ENCODE measurements at places on chromosomes 11 and 22. TPM values are rescaled to one million over a fixed set of nuclear protein-coding genes. Genes with fewer than 3 reads are reported as not detected.

DNA sequence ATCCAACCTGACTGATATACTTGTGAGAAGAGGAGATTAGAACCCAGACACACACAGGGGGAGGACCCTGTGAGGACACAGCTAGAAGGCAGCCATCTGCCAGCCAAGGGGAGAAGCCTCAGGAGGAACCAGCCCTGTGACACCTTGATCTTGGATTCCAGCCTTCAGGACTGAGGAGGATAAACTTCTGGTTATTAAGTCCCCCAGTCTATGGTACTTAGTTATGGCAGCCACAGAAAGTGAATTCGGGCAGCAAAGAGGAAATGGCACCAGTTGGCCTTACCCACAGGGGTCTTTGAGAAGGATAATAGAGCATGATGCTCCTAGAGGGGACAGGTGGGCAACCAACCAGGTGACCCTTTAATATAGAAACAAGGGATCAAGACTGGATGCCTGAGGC lies 49.4 kb downstream of the ASCL2 start:
- H3K27me3 ChIP-seq, result no peaks in the 10 kb centered on the region

The MPZL3 gene
- total RNA-seq, result 0.27 TPM

- no peaks in the 10 kb centered on the region for H3K36me3 ChIP-seq
- no peak for DNase-seq
- peak overlapping the region; percentile 82 for H3K27ac ChIP-seq
- peaks cover 74% of the 10 kb centered on the region for H3K4me1 ChIP-seq
- H3K27me3 ChIP-seq, result no peaks in the 10 kb centered on the region
Measured at GRCh38 chr11:44802347-44802746, 75.6 kb downstream of the TSPAN18 start.

GRCh38 chr11:123247496-123247799 lies 52.4 kb upstream of the CLMP start:
- no peak overlapping the region for H3K27ac ChIP-seq
- H3K4me3 ChIP-seq, result no peak overlapping the region
- peaks cover 23% of the 10 kb centered on the region for H3K4me1 ChIP-seq
- H3K36me3 ChIP-seq, result no peaks in the 10 kb centered on the region

GRCh38 chr11:116567721-116568242 lies 205.0 kb downstream of the BUD13 start:
- H3K36me3 ChIP-seq, result no peaks in the 10 kb centered on the region
- no peak overlapping the region for H3K4me3 ChIP-seq
- H3K4me1 ChIP-seq, result peaks cover 11% of the 10 kb centered on the region
- no peak for DNase-seq

- peak overlapping the region; percentile 60 for H3K27ac ChIP-seq
- H3K27me3 ChIP-seq, result no peaks in the 10 kb centered on the region
- H3K4me3 ChIP-seq, result no peak overlapping the region
- H3K36me3 ChIP-seq, result no peaks in the 10 kb centered on the region
- DNase-seq, result peak; percentile 37
Measured at GRCh38 chr22:27751277-27752070, 50.1 kb downstream of the MN1 start.

The HINFP gene
- 26.8 TPM for total RNA-seq

The NFAM1 gene
- total RNA-seq, result 2.5 TPM

GRCh38 chr22:41816241-41816640 lies 15.8 kb downstream of the CCDC134 start:
- H3K4me3 ChIP-seq, result no peak overlapping the region
- H3K36me3 ChIP-seq, result peaks cover 26% of the 10 kb centered on the region
- no peak for DNase-seq

DNA sequence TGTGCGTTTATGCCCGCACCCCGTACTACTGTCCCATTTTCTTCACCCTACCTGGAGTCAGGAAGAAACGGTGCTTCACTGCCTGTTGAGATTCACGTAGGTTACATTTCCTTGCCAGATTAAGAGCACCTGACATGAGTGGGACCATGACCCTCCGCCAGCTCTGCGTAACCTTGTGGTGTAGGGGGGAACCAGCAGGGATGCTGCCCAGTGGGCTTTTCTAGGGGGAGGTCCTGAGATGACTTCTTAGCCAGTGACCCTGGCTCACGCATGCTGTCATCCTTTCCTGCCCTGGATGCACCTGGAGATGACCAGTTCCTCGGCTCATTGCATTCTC lies 967 bp upstream of the ARVCF start:
- no peak overlapping the region for H3K4me3 ChIP-seq
- no peaks in the 10 kb centered on the region for H3K36me3 ChIP-seq
- DNase-seq, result no peak
- peaks cover 38% of the 10 kb centered on the region for H3K4me1 ChIP-seq

The MAJIN gene
- total RNA-seq, result not detected

- H3K27me3 ChIP-seq, result peaks cover 4% of the 10 kb centered on the region
Measured at GRCh38 chr11:94519478-94520084, 7.3 kb downstream of the C11orf97 start.

- no peaks in the 10 kb centered on the region for H3K27me3 ChIP-seq
- peak; percentile 76 for DNase-seq
- peaks cover 30% of the 10 kb centered on the region for H3K4me1 ChIP-seq
- H3K36me3 ChIP-seq, result no peaks in the 10 kb centered on the region
Measured at GRCh38 chr11:34266090-34266912, 91.5 kb downstream of the ABTB2 start.

DNA sequence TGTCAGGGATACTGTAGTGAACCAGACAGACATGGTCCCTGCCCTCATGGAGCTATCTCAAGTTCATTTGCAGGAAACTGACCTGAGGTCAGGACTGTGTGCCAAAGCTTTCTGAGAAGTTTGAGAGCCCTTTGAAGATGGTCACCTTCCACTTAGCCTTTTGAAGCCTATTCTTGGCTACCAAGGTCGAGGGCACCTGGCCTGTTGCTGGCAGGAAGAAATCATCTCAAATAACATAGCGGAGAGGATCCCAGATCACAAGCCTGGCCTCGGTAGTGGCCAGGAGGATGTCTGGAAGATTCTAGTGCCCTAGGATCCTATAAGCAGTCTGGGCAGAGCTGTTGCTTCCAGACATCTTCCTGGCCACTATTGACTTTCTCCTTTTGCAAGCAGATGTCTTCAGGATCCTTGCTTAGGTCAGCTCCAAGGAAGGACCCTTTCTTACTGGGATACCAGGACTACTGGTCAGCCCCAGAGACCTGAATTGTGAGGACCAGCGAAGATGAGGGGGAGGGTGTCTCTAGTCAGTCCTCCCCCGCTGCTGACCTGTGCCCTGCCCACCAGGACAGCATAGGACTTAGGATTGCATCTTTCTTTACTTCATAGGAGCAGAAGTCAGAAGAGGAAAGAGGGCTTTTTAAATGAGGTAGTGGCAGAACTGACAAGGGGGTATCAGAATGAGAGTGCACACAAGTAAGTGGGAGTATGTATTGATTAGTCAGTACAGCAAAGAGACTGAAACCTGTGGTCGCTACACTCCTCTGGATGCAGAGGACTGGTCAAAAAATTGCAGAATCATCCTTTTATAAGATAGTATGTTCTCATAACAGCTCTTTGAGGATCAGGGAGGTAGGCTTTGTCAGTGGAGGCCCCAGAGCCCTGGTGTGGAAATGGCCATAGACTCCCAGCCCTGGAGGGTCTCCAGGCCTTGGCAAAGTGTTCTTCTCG lies 94.8 kb downstream of the TEAD1 start:
- H3K27ac ChIP-seq, result peak overlapping the region; percentile 55
- peaks cover 18% of the 10 kb centered on the region for H3K36me3 ChIP-seq
- no peak for DNase-seq
- peaks cover 80% of the 10 kb centered on the region for H3K4me1 ChIP-seq
- H3K4me3 ChIP-seq, result no peak overlapping the region

The IL10RA gene
- total RNA-seq, result 29.6 TPM

The OR51V1 gene
- not detected for total RNA-seq

The OR51E2 gene
- total RNA-seq, result 11.6 TPM

DNA sequence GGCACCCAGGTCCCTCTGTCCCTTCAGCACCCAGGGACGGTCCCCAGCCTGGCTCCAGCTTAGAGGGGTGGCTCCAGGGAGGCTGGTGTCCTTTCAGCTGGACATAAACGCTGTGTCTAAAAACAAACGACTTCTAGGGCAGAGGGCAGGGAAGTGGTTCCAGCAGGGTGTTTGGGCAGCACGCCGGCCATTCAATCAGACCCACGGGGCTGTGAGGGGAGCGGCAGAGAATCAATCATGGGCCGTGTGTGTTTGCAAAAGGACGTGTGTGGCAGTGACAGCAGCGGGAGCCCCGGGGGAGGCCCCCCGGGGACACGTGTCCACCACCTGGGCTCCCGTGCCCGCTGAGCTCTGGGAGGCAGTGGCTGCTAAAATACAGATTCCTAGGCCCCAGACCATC lies 127.7 kb downstream of the MN1 start:
- H3K27ac ChIP-seq, result no peak overlapping the region
- H3K4me1 ChIP-seq, result no peaks in the 10 kb centered on the region
- no peak for DNase-seq
- no peaks in the 10 kb centered on the region for H3K36me3 ChIP-seq

- H3K36me3 ChIP-seq, result peaks cover 3% of the 10 kb centered on the region
- no peak for DNase-seq
- no peak overlapping the region for H3K4me3 ChIP-seq
- peaks cover 77% of the 10 kb centered on the region for H3K4me1 ChIP-seq
- H3K27ac ChIP-seq, result peak overlapping the region; percentile 55
Measured at GRCh38 chr22:37566329-37566837, 6.1 kb downstream of the CDC42EP1 start.

The F2 gene
- not detected for total RNA-seq

DNA sequence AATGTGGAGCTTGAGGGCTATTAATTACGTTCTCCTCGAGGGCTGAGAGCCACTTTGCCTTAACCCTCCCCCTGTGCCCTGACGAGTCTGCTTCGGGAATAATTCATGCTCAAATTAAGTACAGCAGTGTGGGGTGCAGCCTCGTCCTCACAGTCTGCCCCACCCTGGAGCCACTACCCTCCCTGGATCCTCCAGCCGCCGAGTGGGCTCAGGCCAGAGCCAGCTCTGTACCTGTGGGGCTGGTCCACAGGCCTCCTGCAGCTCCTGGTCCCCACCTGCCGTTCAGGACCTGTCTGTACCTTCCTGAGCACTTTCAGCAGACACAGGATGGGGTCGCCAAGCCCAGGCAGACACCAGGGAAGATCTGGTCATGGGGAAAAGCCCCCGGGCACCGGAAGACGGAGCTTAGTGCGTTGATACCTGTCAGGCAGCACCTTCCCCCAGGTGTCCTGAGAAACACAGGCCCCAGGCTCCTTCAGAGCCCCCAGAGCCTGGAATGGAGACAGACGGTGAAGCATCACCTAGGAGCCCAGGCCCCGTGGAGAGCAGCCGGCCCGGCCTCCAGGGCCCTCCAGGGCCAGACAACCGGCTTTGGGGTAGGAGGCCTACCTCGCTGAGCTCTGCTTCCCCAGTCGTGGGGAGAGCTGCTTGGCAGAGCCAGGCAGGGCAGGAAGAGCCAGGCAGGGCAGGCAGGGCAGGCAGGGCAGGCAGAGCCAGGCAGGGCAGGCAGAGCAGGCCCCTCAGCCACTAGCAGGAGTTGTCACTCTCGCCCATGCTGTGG lies 9.7 kb downstream of the TSPAN32 start:
- H3K27me3 ChIP-seq, result no peaks in the 10 kb centered on the region
- DNase-seq, result peak; percentile 64
- H3K4me3 ChIP-seq, result no peak overlapping the region
- no peaks in the 10 kb centered on the region for H3K36me3 ChIP-seq

The PYGM gene
- total RNA-seq, result 42.1 TPM

GRCh38 chr11:71158936-71159335 lies 93.4 kb downstream of the SHANK2 start:
- H3K4me1 ChIP-seq, result no peaks in the 10 kb centered on the region
- DNase-seq, result peak; percentile 10
- no peak overlapping the region for H3K27ac ChIP-seq
- H3K4me3 ChIP-seq, result no peak overlapping the region
- H3K36me3 ChIP-seq, result no peaks in the 10 kb centered on the region
- H3K27me3 ChIP-seq, result no peaks in the 10 kb centered on the region

GRCh38 chr11:7442588-7443215 lies 42.6 kb upstream of the OLFML1 start:
- peak; percentile 77 for DNase-seq
- no peaks in the 10 kb centered on the region for H3K4me1 ChIP-seq
- no peak overlapping the region for H3K27ac ChIP-seq
- no peaks in the 10 kb centered on the region for H3K27me3 ChIP-seq

DNA sequence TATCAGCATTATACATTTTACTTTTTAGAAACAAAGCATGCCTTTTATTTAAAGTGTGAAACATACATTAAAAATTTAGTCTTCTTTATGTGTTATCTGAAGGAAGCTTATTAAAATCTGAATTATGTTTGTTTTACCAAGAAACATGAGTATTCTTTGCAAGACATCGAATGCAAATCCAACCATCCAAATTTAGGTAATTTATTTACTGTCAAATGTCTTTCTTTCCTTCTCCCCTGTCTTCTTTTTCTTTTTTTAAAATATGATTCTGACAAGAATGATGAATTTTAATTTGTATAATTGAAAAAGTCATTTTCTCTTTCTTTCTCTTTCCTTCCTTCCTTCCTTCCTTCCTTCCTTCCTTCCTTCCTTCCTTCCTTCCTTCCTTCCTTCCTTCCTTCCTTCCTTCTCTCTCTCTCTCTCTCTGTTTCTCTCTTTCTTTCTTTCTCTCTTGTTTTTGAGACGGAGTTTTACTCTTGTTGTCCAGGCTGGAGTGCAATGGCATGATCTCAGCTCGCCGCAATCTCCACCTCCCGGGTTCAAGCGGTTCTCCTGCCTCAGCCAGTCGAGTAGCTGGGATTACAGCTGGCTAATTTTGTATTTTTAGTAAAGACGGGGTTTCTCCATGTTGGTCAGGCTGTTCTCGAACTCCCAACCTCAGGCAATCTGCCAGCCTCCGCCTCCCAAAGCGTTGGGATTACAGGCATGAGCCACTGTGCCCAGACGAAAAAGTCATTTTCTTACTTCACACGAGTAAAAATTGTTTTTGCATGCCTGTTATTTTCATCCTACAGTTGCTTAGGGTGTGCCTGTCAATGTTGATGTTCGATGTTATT lies 157.5 kb downstream of the TMEM135 start:
- H3K4me3 ChIP-seq, result no peak overlapping the region
- no peak overlapping the region for H3K27ac ChIP-seq
- H3K36me3 ChIP-seq, result no peaks in the 10 kb centered on the region
- H3K27me3 ChIP-seq, result no peaks in the 10 kb centered on the region

DNA sequence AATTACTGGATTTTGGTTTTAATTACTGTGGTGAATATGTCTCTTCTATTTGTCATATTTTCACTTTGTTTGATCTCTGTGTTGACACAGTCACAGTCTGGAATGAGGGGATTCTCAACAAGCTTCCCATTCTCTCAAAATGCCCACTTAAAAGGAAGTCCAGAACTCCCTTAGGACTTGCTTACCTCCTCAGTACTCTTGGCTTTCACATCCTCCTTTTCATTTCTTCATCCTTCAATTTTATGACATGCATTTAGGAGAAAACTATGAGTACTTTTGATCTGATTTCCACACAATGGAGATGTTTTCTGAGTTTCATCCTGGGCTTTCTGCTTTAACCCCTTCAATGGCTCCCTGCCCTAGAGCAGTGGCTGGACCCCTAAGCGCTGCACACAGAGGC lies 49.3 kb upstream of the FLI1 start:
- H3K4me1 ChIP-seq, result no peaks in the 10 kb centered on the region
- no peak overlapping the region for H3K27ac ChIP-seq
- no peaks in the 10 kb centered on the region for H3K36me3 ChIP-seq
- H3K27me3 ChIP-seq, result no peaks in the 10 kb centered on the region

GRCh38 chr11:116515664-116516184 lies 257.1 kb downstream of the BUD13 start:
- H3K4me3 ChIP-seq, result no peak overlapping the region
- H3K36me3 ChIP-seq, result no peaks in the 10 kb centered on the region
- H3K27ac ChIP-seq, result no peak overlapping the region
- H3K4me1 ChIP-seq, result no peaks in the 10 kb centered on the region

- no peak overlapping the region for H3K4me3 ChIP-seq
- H3K27ac ChIP-seq, result no peak overlapping the region
- H3K36me3 ChIP-seq, result no peaks in the 10 kb centered on the region
- H3K4me1 ChIP-seq, result no peaks in the 10 kb centered on the region
Measured at GRCh38 chr11:101436511-101437142, 147.2 kb downstream of the TRPC6 start.
